ENCODE measurements at places on chromosomes 11 and 22.

DNA sequence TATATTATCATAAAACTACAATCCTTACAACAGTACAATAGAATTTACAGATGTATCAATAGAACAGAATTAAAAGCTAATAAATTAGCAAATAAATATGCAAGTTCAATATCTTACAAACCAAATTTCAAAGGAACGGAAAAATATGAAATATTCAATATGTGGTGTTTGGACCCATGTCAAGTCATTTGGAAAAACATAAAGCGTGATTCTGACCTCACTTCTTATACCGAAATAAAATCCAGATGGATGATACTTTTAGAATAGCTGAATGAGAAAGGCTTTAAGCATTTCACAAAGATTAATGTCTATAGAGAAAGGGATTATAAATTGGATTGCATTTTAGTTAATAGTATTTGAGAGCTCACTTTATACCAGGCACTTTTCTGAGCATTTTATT lies 92.8 kb upstream of the TEAD1 start:
- no peak for DNase-seq

- no peak for DNase-seq
Measured at GRCh38 chr11:65476632-65477148, 22.2 kb upstream of the MALAT1 start.

- DNase-seq = no peak
Measured at GRCh38 chr11:4065086-4065485, 29.5 kb upstream of the RRM1 start.

DNA sequence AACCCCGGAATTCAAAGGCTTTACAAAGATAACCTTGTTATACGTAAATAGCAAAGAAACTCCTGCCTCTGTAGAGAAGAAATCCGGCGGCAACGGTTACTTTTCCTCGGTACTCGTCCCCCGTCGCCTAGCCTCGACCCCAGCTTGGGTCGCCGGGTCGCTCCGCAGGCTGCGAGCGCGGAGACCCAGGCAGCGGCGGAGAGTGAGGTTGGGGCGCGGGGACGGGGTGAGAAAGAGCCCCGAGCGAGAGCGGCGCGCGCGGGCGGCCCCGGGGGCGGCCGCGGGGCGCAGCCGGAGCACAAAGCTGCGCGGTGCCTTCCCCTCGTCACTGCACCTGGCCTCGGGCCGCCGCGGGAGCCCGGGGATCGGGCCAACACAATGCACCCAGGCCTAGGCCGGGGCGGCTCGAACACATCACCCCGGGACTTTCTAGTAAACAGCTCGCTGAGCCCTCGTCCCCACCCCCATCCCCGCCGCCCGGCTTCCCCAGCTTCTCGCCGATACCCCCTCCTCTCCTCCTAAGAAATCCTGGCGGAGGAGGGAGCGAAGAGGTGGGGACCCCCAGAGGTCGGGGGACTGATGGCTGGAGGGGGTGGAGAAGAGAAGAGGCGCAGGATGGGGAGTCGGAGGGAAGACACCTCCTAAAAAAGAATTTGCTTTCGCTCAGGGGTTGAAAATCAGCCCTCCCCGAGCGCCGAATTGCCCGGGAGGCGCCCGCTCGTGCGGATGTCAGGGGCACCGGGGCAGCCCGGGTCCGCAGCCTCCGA lies 845 bp downstream of the MPPED2 start:
- no peak for DNase-seq

DNA sequence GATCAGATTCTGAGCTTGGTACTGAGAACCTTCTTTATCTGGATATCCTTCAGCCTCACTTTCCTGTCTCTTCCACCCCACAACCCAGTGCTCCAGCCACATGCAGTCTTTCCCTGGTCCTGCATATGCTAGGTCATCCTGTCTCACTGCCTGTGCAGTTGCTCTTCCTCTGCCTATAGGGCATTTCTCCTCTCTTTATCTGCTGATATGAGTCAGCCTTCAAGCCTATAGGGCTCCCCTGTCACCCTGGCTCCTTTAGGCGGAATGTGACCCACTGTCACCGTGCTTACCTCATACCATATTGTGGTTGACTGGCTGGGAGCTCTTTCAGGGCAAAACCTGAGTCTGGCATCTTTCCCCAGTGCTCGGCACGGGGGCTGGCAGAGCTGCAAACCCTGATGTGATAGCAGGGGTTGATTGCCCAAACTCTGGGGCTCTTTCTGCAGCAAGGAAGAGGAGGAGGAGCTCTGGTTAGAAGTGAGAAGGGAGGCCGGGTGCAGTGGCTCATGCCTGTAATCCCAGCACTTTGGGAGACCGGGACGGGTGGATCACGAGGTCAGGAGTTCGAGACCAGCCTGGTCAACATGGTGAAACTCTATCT lies 26.3 kb downstream of the MEI1 start:
- DNase-seq = no peak

- DNase-seq = no peak
Measured at GRCh38 chr22:38191731-38192474, 9.9 kb upstream of the MAFF start.

DNA sequence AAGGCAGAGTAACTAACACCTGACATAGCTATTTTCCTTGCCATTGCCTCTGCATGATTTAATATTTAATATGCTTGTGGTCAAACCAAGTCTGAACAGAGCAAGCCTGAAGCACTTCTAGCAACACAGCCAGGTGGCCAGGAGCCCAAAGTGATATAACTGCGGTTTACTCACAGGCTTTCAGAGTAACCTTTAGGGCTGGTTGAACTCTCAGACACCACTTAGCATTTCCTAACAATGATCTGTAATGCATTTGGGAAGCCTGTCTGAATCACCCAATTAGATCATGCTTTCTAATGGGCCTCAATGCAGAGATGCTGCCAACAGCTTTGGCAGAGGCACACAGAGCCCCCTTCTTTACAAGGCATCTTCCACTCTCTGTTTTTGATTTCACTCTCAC lies 96.1 kb downstream of the FDX1 start:
- DNase-seq = no peak

- DNase-seq = no peak
Measured at GRCh38 chr11:8690374-8691342, 8.1 kb downstream of the RPL27A start.

DNA sequence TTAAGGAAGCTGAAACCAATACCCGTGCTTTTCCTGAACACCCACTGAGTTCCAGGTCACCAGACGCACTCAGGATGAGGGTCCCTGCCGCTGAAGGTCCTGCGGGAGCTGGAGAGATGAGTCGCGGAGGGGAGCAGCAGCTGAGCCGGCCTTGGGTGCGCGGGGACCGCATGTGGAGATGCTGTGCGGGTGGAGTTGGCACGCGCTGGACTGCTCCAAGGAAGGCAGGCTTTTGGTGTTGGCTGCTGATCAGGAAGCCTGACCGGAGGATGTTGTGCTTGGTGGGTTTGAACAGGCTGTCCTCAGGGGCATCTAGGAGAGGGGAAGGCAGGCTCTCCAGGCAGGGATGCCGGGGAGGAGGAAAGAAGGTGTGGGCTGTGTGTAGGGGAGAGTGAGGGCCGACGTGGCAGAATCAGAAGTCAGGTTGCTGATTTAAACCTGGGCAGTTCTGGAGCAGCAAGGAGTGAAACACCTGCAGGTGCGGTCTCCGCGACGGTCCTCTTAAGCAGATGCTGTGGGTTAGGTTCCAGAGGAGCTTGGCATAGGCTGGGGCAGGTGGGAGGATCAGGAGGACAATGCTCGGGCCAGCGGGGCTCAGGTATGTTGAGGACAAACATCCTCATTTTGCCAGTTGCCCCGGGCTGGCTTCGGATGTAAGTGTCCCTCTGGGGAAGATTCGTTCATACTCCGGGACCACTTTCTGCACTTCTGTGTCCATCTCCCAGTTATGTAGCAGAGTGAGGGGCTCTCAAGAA lies 197.5 kb upstream of the B3GAT1 start:
- DNase-seq = no peak

DNA sequence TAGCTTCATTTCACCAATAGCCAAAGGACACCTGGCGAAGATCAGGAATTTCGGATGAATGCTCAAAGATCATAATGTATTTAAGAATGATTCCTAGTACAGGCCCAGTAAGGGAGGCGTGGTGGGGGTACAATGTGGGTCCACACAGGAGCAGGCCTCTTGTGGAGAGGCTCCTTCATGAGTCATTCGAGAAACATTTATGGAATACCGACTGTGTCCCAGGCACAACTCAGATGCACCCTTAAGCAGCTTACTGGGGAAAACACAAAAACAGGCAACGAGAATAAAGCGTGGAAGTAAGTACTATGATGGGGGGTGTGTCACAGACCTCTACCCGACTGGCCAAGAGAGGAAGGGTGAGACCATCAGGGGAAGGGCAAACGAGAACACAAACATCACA lies 44.5 kb downstream of the SMCO4 start:
- no peak for DNase-seq

- no peak for DNase-seq
Measured at GRCh38 chr22:22378446-22379415, 129.8 kb downstream of the ZNF280B start.

DNA sequence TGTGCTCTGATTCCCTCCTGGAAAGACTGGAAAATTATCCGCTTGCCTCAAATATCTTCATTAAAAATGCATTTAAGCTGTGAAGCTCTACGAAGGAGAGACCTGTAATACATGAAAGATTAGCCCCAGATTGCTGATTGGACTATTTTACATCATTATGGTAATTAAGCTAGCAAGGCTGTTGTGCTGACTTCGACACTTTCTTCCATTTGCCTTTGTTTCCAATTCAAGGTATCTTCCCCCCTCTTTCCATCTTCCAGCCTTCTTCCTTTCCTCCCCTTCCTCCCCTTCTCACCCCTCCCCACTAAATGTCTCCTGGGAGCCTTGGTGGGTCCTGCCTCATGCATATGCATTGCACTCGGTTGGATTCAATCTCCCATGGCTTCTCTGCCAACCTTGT lies 710.8 kb downstream of the OPCML start:
- no peak for DNase-seq
